ENCODE measurements at places on chromosomes 7 and 10. TPM values are rescaled to one million over a fixed set of nuclear protein-coding genes. Genes with fewer than 3 reads are reported as not detected.

Gene AZGP1
- total RNA-seq = 0.24 TPM

DNA sequence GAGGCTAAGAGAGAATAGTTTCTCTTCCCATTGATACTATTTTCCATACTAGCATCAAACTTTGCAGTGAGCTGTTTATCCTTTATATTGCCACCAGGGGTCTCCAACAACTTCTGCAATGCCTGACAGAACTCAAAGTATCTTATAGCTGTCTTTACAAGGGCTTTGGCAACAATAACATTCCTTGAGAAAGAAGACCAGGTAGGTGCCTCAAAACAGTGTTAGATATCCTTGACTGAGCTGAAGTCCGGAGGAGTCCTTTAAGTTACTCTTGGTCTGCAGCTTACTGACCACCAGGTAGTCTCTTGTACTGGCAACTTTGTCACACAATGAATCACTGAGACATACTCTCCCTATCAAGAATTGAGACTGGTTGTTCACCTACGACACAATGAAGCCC lies 30.0 kb upstream of the TES start:
- DNase-seq = no peak
- H3K4me3 ChIP-seq = no peak overlapping the region
- no peak overlapping the region for H3K27ac ChIP-seq
- peaks cover 3% of the 10 kb centered on the region for H3K4me1 ChIP-seq
- H3K36me3 ChIP-seq = no peaks in the 10 kb centered on the region

Gene OR6B1
- total RNA-seq = not detected

DNA sequence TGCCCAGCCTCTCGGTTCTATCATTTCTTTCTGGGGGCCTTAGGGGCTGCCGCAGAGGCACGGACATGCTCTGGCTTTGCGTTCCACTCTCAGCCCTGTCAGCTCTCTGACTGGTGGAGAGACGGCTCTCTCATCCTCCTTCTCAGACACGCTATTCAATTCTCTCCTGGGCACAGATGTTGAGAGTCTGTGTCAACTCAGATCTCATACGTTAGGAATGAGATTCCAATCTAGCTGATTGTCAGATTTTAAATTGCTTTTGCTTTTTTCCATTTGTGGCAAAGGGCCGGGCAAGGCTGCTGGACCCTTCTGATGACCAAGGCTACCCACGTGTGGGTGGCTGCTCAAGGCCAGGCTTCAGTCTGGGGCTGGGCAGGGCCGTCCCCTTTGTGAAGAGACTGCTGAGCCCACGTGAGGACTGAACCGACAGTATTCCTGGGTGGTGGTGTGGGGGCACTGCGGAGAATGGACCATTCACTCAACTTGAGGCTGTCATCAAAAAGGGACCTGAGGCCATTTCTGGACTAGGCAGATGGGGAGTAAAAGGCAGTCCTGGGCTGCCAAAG lies 71.5 kb downstream of the CLEC2L start:
- H3K36me3 ChIP-seq = peaks cover 10% of the 10 kb centered on the region
- H3K4me1 ChIP-seq = no peaks in the 10 kb centered on the region
- H3K27ac ChIP-seq = no peak overlapping the region

Gene OR2A1
- total RNA-seq = not detected

GRCh38 chr7:142616842-142617241 lies 132.4 kb upstream of the PRSS1 start:
- no peak for DNase-seq
- H3K27me3 ChIP-seq = no peaks in the 10 kb centered on the region
- no peak overlapping the region for H3K4me3 ChIP-seq
- H3K4me1 ChIP-seq = no peaks in the 10 kb centered on the region
- H3K36me3 ChIP-seq = no peaks in the 10 kb centered on the region

DNA sequence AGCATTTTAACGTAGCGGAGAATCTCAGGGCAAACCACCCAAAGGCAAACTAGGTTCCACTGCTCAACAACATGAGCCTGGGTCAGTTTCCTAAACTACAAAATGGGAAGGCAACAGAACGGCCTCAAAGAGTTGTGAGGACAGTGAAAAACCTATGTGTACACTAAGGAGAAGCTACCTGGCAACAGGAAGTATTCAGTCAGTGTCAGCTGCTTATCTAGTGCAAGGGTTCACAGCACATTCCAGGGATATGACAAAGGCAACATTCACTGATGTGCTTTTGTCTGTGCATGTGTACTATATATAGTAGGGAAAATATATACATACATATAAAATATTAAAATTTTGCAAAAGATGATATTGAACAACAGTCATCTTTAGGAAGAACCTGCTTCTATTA lies 17.2 kb downstream of the NUDCD3 start:
- H3K4me3 ChIP-seq = no peak overlapping the region
- H3K36me3 ChIP-seq = peaks cover 31% of the 10 kb centered on the region
- no peak for DNase-seq
- H3K27ac ChIP-seq = no peak overlapping the region
- no peaks in the 10 kb centered on the region for H3K4me1 ChIP-seq

- peaks cover 15% of the 10 kb centered on the region for H3K36me3 ChIP-seq
- no peaks in the 10 kb centered on the region for H3K27me3 ChIP-seq
- no peak overlapping the region for H3K4me3 ChIP-seq
- H3K4me1 ChIP-seq = no peaks in the 10 kb centered on the region
- no peak for DNase-seq
These were observed 106.1 kb downstream of the PRKCQ start for GRCh38 chr10:6473901-6474370.
